ENCODE measurements at places on chromosomes 4 and X.
A peak's percentile ranks its signal among the peaks of the same experiment; 100 is the strongest.

DNA sequence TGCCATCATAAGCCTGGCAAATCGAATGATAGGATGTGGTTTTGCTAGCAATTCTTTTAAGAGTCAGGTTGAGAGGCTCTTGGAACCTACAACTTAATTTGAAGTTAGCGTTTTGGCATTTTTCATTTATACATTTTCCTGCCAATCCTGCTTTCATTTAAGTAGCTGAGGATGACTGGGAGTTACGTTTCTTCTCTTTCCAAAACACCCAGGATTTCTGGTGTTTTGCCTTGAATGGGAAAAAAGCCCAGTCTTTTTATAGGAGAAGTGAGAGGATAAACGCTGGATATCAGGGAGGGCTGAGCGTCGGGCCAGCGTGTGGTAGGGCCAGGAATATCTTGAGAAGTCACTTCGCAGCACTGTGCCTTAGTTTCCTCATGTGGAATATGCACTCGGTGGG lies 174.2 kb upstream of the HAND2 start:
- DNase-seq, result no peak

DNA sequence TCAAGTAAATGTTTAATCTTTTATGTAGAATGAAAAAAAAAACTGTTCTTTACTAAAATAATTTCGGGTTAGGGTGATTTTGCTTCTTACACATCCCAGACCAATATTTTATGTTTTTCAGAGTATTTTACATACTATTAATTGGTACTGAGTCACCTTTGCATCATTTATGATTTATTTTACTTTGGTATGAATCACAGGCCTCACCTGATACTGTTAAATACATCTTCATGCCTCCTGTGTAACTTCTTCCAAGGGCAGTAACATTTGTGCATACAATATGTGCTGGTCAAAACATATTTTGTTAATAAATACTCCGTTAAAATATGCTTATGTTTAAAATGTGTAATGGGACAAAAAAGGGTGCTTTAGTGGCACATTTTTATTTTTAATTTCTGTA lies 529.6 kb downstream of the ZNF674 start:
- DNase-seq, result no peak

DNA sequence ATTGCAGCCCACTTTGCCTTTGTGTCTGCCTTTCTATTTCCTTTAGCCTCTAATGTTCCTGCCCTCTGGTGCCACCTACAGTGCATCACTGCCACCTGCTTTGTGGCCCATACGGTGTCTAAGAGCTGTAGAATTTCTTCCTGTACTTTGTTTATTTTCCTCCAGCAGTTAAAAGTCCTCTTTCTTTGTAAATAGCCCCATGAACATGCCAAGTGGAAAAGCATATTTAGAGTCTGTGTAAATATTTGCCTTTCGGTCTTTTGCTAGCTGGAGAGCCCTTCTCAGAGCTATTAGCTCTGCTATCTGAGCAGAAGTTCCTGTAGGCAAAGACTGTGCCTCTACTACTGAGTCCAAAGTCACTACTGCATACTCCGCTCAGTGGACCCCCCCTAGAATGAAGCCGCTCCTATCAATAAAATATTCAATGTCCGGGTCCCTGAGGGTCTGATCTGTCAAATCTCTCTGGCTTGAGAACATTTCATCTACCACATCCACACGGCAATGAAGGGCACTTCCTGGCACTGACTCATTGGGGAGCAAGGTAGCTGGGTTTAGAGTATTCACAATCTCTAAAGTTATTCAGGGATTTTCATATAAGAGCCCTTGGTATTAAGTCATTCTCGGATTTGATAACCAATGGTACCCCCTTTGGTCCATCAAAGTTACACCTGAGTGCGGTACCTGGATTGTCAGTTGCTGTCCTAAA lies 36.3 kb downstream of the SULT1E1 start:
- DNase-seq, result no peak

GRCh38 chr4:109571494-109571893 lies 11.4 kb downstream of the MCUB start:
- DNase-seq, result no peak

DNA sequence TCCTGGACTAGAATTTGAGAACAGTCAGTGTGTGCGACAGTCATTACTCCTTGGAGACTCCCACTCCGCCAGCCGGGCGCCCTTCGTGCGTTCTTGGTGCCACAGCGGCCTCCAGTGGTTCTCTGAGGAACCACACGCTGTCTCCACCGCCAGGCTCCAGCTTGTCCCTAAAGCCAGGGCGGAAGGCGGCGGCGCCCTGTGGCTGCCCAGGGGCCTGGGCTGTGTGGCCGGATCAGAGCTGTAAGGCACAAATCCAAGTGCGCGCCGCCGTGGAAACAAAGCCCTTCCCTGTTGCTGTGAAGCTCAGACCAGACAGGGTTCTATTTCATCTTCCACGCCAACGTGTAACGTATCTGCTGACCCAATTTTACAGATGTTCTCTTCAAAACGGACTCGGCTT lies 34.2 kb downstream of the IDS start:
- peak; percentile 37 for DNase-seq

DNA sequence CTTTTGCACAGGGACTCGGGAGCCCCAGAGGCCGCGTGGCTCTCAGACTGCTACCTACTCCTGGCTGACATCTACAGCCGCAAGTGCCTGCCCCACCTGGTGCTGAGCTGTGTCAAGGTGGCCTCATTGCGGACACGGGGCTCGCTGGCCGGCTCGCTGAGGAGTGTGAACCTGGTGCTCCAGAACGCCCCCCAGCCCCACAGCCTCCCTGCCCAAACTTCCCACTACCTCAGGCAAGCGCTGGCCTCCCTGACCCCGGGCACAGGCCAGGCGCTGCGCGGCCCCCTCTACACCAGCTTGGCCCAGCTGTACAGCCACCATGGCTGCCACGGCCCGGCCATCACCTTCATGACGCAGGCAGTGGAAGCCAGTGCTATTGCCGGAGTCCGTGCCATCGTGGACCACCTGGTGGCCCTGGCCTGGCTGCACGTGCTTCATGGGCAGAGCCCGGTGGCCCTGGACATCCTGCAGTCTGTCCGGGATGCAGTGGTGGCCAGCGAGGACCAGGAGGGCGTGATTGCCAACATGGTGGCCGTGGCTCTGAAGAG lies 28.8 kb downstream of the SH3TC1 start:
- no peak for DNase-seq

DNA sequence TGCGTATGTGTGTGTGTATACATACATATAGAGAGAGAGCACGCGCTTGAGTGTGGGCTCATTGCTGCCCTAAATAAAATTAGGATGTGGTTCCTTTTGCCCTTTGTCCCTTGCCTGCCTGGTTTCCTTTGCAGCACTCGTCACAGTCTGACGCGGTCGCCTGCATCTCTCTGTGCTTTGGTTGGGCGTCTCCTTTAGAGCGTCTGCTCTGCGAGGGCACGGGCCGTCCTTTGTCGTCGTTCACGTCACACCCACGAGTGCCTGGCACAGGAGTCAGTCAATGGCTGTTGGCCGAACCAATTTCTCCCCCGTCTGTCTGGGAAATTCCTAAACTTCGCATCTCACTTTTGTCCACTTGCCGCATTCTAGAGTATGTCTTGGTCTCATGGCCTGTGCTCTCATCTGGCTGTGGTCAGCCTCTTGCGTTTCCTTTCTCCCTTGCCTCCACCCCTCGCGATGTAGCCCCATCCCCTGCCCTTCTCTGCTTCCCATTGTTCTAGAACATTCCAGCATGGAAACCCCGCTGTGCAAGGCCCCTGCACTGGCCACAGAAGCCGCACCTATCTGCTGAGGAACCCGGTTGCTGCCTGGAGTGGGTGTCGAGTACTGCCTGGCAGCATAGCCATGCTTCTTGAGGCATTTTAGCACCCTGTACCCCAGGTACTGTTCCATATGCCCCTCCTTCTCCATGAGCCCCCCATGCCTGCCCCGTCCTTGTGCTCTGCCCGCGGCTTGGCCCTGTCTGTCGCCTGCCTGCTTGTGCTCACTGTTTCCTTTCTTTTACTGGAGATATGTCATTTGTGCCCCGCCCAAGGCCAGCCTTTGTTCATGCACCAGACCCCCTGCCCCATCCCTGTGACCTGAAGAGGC lies 8.0 kb downstream of the MAEA start:
- no peak for DNase-seq

DNA sequence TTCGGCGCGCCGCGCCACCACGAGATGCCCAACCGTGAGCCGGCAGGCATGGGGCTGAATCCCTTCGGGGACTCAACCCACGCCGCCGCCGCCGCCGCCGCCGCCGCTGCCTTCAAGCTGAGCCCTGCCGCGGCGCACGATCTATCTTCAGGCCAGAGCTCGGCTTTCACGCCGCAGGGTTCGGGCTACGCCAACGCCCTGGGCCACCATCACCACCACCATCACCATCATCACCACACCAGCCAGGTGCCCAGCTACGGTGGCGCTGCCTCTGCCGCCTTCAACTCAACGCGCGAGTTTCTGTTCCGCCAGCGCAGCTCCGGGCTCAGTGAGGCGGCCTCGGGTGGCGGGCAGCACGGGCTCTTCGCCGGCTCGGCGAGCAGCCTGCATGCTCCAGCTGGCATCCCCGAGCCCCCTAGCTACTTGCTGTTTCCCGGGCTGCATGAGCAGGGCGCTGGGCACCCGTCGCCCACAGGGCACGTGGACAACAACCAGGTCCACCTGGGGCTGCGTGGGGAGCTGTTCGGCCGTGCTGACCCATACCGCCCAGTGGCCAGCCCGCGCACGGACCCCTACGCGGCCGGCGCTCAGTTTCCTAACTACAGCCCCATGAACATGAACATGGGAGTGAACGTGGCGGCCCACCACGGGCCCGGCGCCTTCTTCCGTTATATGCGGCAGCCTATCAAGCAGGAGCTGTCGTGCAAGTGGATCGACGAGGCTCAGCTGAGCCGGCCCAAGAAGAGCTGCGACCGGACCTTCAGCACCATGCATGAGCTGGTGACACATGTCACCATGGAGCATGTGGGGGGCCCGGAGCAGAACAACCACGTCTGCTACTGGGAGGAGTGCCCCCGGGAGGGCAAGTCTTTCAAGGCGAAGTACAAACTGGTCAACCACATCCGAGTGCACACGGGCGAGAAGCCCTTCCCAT lies 1.1 kb downstream of the ZIC3 start:
- DNase-seq, result no peak

- DNase-seq, result no peak
Measured at GRCh38 chrX:47296766-47297365, 64.1 kb downstream of the USP11 start.

DNA sequence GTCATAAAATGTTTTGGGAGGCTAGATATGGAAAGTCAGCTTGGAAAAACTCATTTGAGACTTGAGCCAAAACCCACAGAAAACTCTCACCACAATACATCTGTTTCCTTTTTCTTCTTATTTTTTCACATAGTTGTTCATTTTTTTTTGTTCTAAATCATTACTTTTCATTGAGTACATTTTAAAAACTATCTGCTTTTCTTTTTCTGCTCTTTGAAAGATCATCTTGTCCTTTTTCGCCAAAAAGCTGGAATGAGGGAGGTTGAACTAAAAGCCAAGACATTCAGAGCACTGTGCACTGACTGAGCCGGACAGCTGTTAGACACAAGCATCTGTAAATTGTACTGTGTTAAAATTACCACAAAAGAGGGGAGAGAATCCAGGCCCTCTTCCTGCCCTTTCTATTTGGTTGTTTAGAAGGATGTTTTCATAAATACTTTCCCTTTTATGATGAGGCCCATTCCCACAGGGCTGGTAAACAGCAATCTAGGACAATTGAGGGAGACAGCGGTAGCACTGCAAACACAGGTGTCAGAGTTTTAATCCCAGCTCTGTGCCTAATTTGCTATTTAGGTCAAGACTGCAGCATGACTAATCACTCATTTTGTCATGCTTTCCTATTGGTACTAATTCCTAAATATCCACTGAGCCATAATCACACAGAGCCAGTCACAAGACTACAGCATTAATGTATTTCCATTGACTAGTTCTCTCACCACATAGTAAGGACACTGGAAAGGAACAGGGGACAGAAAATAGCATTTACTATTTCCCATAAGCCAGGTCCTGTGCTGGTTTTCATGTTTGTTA lies 7.3 kb upstream of the RNF150 start:
- no peak for DNase-seq

GRCh38 chr4:118264096-118264495 lies 88.7 kb downstream of the PRSS12 start:
- no peak for DNase-seq

- no peak for DNase-seq
Measured at GRCh38 chrX:110419512-110419911, 60.9 kb downstream of the RTL9 start.

DNA sequence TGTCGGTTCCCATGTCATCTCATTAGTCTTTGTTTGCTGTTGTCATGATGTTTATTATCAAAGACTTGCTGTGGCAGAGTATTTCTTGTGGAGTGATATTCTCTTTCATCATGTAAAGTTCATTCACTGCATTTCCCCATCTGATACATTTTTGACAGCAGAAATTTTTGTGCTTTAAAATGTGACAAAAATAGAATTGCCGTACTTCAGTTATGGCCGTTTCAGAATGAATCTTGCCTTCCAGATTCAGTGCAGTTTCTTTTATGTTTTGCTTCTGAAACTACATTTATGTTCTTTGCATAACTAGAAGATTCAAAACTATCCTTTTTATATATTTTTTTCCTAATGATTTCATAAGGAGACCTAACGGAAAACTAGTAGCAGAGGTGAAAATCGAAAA lies 10.0 kb downstream of the CSTF2 start:
- no peak for DNase-seq
